ENCODE measurements at places on chromosomes 2 and 18.

- no peak for DNase-seq
Observed at GRCh38 chr2:67322353-67323001, 74.7 kb upstream of the ETAA1 start.

GRCh38 chr2:232888099-232888836 is 18.2 kb downstream of the SNORC start:
- no peak for DNase-seq

DNA sequence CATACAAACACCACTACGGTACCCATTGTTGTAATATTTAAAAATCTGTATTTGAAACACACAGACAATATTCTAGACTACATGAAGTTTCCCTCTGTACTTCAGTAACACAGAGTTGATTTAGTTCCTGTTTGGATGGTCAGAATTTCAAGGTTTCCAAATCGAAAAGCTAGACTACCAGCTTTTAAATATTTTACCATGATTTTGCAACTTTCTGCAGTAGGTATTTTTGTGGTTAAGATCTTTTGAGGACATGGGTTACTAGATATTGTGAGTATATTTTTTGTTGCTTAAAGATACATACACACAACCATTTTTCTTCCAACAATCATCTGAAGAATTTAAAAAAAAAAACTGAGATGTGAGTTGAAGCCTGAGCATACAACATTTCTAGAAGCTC is 10.9 kb downstream of the SERPINB5 start:
- no peak for DNase-seq

GRCh38 chr2:227006189-227006897 is 157.7 kb downstream of the COL4A4 start:
- no peak for DNase-seq

DNA sequence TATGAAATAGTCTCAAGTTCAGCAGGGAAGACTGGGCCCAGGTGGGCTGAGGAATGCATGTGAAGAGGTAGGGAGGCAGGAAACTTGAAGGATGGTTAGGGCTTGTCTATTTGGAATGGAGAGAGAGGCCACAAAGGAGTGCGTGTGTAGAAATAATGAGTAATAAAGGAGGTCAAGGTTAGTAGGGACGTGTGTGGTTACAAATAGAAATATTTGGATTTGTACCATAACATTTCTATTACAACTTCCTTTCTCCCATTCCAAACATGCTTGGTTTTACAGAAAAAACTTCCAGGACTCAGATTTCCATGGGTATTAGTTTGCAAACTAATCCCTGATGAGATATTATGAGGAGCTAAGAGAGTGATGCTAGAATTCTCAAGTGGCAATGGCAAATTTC is 280.6 kb downstream of the NCKAP5 start:
- DNase-seq = no peak
